ENCODE measurements at places on chromosomes 2 and 18.

GRCh38 chr2:143758629-143759330 lies 629.6 kb downstream of the ARHGAP15 start:
- DNase-seq: no peak

GRCh38 chr2:122929347-122929746 lies 1095.7 kb upstream of the CNTNAP5 start:
- DNase-seq: no peak

DNA sequence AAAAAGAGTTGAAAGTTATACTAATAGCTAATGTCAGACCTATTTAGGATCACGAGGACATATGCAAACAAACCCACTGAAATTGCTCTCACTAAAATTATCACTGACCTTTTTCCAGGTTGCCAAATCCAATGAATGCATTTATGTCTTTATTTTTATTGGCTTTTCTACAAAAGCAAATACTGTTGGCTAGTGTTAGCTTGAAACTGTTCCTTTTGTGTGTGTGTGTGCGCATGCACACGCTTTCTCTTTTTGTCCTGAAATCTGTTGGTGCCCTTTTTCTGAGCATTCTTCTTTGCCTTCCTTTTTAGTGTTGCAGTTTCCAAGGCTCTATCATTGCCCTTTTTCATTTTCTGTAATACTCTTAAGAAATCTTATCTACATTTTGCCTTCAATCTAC lies 1269.2 kb downstream of the LRP1B start:
- no peak for DNase-seq

DNA sequence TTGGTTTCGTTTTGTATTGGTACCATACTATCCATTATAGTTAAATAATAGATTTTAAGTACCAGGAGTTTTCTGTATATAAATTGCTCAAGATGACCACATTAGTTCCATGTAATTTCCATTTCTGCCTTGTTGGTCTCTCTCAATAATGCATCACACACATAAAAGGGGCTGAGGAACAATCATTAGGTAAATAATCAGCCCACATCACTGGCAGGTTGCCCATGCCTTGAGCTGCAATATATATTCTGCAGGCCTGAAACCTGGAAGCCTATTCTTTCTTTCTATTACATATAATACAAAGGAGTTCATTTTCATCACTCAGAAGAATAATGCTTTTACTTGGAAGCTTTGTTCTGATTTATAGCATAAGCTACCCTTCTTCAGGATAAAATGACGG lies 616.1 kb upstream of the PKDCC start:
- DNase-seq: no peak

- peak; percentile 74 for DNase-seq
Observed at GRCh38 chr2:205925373-205926337, 160.3 kb downstream of the INO80D start.

- peak; percentile 13 for DNase-seq
Observed at GRCh38 chr2:204544961-204545860, at the start of gene PARD3B. PARD3B (plus strand) TSS chr2:204545475; CDS start chr2:204546000, 525 bp downstream.

GRCh38 chr2:241982706-241983570 lies 113.4 kb downstream of the RTP5 start:
- no peak for DNase-seq

DNA sequence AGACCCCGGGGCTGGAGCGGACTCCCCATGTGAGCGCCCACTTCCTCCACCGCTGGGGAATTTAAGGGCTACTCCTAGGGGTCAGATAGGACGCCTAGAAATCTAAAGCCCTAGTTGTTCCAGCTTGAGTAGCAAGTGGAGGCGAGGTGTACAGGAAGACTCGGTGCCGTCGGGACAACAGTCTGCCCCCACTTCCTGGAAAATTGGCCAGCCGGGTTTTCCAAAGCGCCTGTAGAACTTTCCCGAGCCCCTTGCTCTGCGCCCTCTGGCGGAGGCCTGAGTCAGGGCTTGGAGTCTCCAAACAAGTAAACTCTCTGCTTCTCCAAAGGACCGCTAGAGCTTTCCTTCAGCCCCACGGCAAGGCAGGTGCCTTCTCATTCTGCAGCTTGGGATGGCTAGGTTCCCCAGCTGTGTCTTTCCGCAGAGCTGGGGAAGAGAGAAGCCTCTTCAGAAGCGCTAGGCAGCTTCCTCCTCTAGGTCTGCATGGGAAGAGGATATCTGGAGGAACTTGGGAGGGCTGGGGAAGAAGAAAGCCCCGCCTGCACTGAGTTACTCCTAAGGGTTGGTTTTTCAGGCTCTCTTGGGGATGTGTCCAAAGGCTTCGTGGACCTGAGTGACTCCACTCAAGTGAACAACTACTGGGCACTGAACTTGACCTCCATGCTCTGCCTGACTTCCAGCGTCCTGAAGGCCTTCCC lies 681 bp downstream of the SPR start:
- peak; percentile 66 for DNase-seq

- no peak for DNase-seq
Observed at GRCh38 chr2:39736640-39737039, 42.4 kb downstream of the THUMPD2 start.

- no peak for DNase-seq
Observed at GRCh38 chr2:118095610-118096009, 7.3 kb downstream of the INSIG2 start.

GRCh38 chr2:39949131-39949530 lies 170.1 kb upstream of the THUMPD2 start:
- DNase-seq: no peak

GRCh38 chr18:27964811-27965210 lies 212.1 kb downstream of the CDH2 start:
- DNase-seq: no peak

- DNase-seq: no peak
Observed at GRCh38 chr18:57649556-57650500, 28.2 kb upstream of the NARS1 start.

DNA sequence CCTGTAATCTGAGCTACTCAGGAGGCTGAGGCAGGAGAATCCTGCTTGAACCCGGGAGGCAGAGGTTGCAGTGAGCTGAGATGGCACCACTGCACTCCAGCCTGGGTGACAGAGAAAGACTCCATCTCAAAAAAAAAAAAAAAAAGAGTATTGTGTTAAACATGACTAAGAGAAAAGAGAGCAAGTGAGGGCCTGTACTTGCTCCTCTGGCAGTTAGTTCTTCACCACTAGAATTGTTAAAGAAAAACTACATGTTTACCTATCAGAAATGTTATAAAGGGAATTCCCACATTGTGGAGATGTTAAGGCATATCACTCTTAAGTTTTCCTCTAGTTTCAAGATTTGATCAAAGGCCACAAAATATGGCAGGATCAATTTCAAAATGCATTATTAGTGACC lies 75.4 kb upstream of the LRATD1 start:
- DNase-seq: no peak

DNA sequence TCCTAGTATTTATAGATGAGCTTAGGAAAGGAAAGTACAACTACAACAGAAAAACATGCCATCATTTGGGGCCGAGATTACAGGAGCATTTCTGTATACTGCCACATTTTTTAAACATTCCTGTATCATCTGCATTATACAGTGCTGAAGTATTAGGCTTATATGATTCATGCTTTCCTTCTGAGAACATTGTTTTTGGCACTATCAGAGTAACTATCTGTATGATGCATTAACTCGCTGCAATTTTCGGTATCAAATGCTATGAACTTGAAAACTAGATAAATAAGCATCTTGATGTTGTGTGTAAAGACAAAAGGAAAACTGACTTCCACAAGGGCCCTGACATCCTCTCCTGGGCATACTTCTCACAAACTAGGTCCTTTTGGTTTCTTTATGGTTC lies 102.0 kb downstream of the RIT2 start:
- DNase-seq: no peak

- DNase-seq: no peak
Observed at GRCh38 chr2:17059458-17059857, 393.8 kb upstream of the CYRIA start.

DNA sequence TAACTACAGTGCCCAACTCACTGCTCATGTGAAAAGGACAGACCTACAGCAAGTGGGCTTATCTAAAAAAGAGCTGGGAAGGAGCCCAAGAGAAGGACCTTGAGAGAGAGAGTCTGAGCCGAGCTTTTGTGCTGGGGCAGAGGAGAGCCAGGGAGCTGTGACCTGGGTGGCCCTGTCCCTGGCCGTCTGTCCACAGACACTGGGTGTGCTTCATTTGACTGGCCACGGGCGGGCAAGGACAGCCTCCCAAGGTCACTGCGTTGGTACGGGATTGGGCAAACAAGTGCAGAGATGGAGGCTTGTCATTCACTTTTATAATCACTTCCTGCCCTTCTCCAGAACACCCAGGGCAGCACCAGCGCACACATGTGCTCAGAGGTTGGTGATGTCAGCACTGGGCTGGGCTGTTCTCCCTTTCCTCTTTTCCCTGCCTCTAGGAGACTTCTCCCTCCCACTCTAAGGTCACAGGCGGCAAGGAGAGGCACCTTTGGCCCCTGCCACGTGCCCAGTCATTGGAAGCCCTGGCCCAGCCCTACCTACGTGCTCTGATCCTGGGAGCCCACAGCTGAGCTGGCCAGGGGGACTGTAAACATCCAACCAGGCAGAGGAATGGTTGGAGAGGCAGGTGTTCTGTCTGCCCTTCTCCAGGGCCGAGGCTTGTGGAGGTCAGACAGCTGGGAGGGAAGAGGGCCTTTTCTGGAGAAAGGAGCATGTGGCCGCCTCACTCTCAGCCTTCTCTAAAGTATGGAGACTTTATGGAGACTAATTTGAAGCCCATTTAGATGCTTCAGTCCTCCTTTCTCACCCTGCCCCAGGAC lies 6.4 kb upstream of the PSD4 start:
- DNase-seq: peak; percentile 43

DNA sequence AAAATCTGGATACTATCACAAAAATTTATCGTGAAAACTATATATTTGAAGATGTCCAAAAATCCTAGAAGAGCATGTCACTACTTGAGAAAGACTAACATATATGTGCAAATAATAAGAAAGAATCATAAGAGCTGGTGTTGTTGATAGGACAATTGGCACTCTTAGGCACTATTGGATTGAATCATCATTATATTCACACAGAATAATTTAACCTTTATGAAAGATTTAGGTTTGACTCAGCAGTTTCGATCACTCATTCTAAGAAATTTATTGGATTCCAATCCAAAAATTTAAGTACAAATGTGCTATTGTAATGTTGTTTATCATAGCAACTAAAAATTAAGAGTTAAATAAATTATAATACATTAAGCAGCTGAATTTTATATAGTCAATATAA lies 503.6 kb downstream of the SPAG16 start:
- DNase-seq: no peak

DNA sequence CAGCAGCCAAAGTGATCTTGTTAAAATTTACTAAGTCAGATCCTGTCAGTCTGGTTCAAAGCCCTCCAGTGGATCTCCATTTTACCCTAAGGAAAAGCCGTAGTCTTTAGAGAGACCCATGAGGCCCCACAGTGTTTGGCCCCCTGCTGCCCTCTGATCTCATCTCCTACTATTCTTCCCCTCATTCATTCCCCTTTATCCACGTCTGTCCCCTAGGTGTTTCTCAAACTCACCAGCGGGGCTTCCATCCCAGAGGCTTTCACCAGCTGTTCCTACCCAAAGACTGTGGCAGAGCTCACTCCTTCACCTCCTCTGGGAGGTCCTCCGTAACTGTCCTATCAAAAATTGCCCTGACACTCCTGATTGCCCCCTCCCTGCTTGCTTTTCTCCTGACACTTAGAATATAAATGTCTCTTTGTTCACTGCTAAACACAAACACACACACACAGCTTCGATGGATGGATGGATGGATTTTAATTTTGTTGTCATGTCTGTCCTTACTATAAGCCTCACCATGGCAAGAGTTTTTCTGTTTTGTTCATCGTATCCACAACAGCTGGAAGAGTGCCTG lies 26.1 kb downstream of the LIMS1 start:
- DNase-seq: no peak

DNA sequence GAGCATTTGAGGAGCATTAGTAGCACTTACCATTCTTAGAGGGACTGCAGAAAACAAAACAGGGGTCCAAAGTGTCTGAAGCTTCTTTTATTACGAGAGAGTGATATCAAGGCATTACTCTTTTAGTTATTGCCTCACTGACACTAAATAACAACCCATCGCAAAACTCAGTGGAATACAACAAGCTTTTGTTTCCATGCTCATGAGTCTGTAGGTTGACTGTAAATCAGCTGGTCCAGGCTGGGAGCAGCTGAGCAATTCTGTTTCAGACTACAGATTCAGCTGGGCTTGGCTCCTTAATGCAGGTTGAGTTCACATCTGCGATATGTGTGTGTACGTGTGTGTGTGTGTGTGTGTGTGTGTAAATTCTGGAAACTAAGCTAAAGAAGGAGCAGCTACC lies 501.8 kb upstream of the PKDCC start:
- no peak for DNase-seq

Data from stimulated activated CD4-positive, alpha-beta T cell treated with anti-CD3 and anti-CD28 coated beads, Interleukin-4, amount 100 ng/mL, for 1 hour (primary cell).